Stimulated activated effector memory CD8-positive, alpha-beta T cell treated with anti-CD3 and anti-CD28 coated beads, Interleukin-12 subunit alpha, Interleukin-12 subunit beta, amount 100 ng/mL, for 72 hours (primary cell): ENCODE measurements at places on chromosomes 13 and 19.

DNA sequence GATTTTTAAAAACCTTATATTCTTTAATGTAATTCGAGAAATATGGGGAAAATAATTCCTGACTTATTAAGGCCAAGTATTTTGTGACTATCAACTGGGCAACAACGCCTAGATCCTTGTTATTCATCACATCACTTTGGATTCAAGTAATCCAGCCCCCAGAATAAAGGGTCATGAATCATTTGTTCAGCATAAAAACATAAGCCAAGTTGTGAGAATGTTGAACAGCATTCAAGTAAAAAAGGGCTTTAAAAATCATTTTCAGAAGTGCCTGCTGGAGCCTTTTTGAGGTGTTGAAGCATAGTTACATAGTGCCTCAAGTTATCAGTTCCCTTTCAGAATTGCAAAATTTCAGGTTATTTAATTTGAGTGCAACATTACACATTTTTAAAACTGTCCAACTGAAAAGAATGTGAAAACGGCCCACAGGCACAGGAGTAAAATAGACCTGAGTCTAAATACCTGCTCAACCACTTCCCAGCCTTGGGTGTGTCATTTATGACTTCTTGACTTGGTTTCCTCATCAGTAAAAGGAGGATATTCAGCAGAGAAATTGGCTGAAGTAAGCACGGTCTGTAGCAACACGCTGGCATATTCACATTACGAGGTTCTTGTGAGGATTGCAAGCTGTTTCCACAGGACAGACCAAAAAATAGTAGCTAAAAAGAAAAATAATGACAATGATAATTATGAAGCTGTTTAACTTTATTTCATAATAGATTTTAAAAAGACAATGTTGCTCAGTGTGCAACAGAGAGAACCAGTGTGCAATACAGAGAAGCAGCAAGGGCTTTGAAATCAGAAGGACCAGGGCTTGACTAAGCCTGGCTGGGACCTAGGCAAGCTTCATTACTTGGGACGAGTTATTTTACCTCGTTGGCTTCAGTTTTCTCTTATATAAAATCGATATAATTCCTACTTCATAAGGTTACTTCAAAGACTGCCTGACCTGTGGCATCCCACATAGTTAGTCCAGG is 56.6 kb downstream of the MBNL2 start:
- DNase-seq, result peak; percentile 32

DNA sequence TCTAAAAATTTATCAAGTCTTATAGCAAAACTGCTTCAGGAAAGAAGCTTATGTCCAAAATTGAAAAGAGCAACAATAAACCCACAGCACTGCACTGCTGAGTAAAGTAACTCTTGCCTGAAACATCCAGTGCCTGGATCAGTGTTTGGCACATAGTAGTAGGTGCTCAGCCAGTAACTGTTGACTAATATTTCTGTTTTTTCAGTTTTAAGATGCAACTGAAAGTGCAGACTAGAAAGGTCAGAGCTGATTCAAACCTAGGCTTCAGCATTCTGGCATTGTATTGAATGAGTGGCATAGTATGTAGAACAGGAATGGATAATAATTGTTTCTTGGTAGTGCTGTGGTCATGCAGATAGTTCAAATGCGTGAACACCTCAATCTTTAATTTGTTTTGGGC is 67.6 kb downstream of the UBL3 start:
- peak; percentile 55 for DNase-seq

DNA sequence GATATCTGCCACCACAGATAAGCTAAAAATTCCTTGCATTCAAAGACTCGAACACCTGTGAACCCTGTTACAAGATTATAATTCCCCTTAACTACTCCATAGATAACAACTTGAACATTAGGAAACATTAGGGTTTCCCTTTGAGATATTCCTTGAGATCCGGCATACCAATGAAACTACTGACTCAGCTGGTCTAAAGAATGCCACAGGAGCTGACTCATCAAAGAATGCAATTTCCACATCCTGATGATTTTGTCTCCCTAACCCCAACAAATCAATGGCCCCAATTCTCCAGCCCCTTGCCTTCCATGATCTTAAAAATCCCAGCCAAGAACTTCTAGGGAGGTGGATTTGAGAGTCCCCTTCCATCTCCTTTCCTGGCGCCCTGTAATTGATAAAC is 35.6 kb upstream of the ZNF599 start:
- no peak for DNase-seq

DNA sequence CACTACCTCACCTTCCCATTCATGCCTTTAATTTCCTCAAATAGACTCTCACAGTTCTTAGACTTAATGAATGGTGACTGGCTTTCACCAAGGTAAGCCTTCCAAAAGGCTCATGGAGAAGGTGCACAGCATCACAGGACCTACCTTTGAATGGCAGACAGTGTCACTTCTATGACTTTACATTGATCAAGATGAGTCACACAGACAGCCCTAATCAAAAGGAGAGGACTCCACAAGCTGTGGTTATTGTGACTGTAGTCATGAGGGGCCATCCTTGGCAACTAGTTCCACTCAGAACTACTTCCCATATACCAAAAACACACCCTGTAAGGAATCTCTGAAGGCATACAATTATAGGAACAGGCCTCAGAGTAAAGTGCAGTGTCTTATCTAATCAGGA is 5.9 kb downstream of the LGALS16 start:
- DNase-seq, result no peak
